M059J (cell line): ENCODE measurements at places on chromosomes 11 and 22. TPM values are rescaled to one million over a fixed set of nuclear protein-coding genes. Genes with fewer than 3 reads are reported as not detected.

Gene SOX10
- not detected in 2 replicates for total RNA-seq

Gene MYRF
- total RNA-seq: 4.3 and 5.0 TPM in 2 replicates

Gene LRP5
- total RNA-seq: 10.1 and 19.7 TPM in 2 replicates

Gene PDE2A
- total RNA-seq: 1.2 and 4.6 TPM in 2 replicates

Gene TTC12
- total RNA-seq: 6.7 and 19.2 TPM in 2 replicates

Gene SPA17
- total RNA-seq: 29.9 and 43.4 TPM in 2 replicates

Gene SLC25A1
- total RNA-seq: 109 and 121 TPM in 2 replicates

Gene OR5D18
- not detected in 2 replicates for total RNA-seq

Gene HBE1
- total RNA-seq: 2.2 and 7.0 TPM in 2 replicates

Gene CRYBB2
- total RNA-seq: 0.30 TPM in 1 of 2 replicates, not detected in the other

Gene KCNJ5
- not detected in 2 replicates for total RNA-seq

Gene CARD16
- total RNA-seq: 18.9 and 23.4 TPM in 2 replicates

Gene CD3G
- not detected in 2 replicates for total RNA-seq

Gene NAALADL1
- 0.34 TPM in 1 of 2 replicates, not detected in the other for total RNA-seq

Gene TYR
- total RNA-seq: not detected in 2 replicates

Gene KRTAP5-8
- total RNA-seq: not detected in 2 replicates

Gene TTC38
- 20.0 and 50.0 TPM in 2 replicates for total RNA-seq

Gene CYB5R3
- total RNA-seq: 47.9 and 80.4 TPM in 2 replicates

Gene POU2AF2
- total RNA-seq: not detected in 2 replicates

Gene TMPRSS4
- not detected in 2 replicates for total RNA-seq

Gene HBB
- not detected in 2 replicates for total RNA-seq

Gene MMP12
- 4.0 and 4.6 TPM in 2 replicates for total RNA-seq

Gene KIF18A
- 36.2 and 43.7 TPM in 2 replicates for total RNA-seq

Gene RAG2
- not detected in 2 replicates for total RNA-seq

Gene OR8D1
- not detected in 2 replicates for total RNA-seq

Gene DDTL
- 3.7 and 4.1 TPM in 2 replicates for total RNA-seq

Gene GRM5
- total RNA-seq: 0.10 and 0.22 TPM in 2 replicates

Gene GGTLC2
- total RNA-seq: not detected in 2 replicates

Gene CCDC81
- 0.79 TPM in 2 replicates for total RNA-seq

Gene SHANK3
- 0.30 and 0.71 TPM in 2 replicates for total RNA-seq

Gene OR52I2
- total RNA-seq: not detected in 2 replicates

Gene MYO18B
- total RNA-seq: not detected in 2 replicates

Gene OR5A1
- not detected in 2 replicates for total RNA-seq

Gene SPDYC
- total RNA-seq: not detected in 2 replicates

Gene TEAD1
- total RNA-seq: 53.6 and 83.2 TPM in 2 replicates

Gene AMPD3
- 11.8 and 17.2 TPM in 2 replicates for total RNA-seq

Gene OR56A4
- total RNA-seq: not detected in 2 replicates

Gene PNPLA3
- 9.4 and 11.8 TPM in 2 replicates for total RNA-seq

Gene NUP160
- total RNA-seq: 28.2 and 43.3 TPM in 2 replicates

Gene ACTN3
- total RNA-seq: not detected in 2 replicates

Gene MAPK8IP1
- 6.6 and 11.7 TPM in 2 replicates for total RNA-seq

Gene PLA2G6
- 0.96 TPM in 1 of 2 replicates, not detected in the other for total RNA-seq

Gene HIPK3
- 32.4 and 39.8 TPM in 2 replicates for total RNA-seq

Gene MS4A12
- 0.27 TPM in 1 of 2 replicates, not detected in the other for total RNA-seq

Gene OR2AT4
- not detected in 2 replicates for total RNA-seq

Gene APLP2
- 246 and 418 TPM in 2 replicates for total RNA-seq

Gene TEX12
- total RNA-seq: 0.22 TPM in 1 of 2 replicates, not detected in the other
